NCI-H1436 treated with DMSO at 0.1 percent for 48 hours (cell line): ENCODE measurements at places on chromosomes 13 and 19.

DNA sequence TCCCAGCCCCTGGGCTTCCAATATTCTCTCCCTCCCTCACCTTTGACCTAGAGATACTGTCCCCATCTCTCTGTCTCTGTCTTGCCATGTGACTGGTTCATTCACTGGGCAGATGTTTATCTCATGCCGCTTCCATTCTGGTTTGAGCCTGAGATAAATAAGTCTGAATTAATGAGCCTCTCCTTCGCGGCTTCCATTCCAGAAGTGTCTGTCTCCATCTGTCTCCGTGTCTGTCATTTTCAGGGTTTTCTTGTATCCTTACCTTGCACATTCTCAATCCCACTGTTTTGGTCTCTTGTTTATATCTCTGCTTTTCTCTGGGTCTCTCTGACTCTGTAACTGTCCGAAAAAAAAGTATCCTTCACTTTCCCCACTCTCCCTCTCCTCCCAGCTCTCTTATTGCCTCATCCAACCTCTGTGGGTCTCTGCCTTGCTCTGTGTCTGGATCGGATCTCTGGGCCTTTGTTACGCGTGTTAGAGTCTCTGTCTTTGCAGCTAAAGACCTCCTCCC, 4.3 kb downstream of the SPHK2 start:
- no peak for DNase-seq

DNA sequence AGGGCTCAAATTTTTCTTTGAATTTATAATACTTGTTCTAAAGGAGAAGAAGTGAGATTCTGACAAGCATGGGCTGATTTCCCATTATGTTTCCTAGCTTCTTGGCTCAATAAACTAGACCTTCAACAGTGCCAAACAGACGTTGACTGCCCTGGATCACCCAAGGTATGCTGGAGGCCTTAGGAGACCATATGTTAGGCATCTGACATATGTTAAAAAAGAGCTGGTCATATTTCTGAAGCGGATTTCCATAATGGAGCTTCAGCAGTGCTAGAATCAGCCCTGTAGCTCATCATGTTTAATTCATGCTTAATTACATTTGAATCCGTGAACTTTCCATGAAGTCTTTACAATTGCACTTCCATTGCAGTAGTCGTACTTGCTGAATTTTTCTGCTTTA, 653.3 kb downstream of the DIAPH3 start:
- DNase-seq = no peak

- DNase-seq = no peak
These were observed 45.3 kb downstream of the NFIC start for GRCh38 chr19:3411636-3412035.

GRCh38 chr13:51883226-51883600, 21.4 kb downstream of the CCDC70 start:
- DNase-seq = no peak

DNA sequence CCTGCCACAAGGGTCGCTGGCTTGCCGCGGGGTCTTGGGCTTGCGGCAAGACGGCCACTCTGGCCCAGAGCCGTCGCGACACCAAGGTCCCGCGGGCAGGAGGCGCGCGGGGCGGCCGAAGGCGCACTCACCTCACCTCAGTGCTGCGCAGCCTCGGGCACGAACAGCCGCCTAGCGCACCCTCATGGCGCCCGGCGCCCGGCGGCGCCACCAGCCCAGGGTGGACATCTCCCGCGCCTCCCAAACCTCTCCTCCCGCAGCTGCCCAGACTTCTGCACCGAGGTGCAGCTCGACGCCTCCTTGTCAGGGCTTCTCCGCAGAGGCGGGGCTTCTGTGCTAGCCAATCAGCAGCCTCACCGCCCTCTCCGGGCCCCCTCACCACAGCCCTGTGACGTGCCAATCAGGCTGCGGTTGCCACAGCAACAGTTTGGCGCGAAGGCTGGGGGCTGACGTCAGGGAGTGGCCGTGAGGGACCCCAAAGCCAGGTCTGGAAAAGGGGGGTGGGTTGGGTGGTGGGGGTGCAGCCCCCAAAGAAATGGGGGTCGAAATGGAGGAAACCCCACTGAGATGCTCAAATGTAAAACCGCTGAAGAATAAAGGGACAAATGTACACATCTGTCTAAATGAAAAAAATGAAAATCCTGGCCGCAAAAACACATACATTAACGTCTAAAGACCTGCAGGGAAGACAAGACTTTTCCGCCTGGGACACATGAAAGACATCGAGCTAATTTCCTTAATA, at the start of the genes PEG3 and ZIM2:
TSS of gene PEG3 (minus strand) at position 276 of the 742 bp plus-strand sequence. CDS start 16,071 bp downstream, outside the sequence.
TSS of gene ZIM2 (minus strand) at position 276 of the 742 bp plus-strand sequence. CDS start 16,449 bp downstream, outside the sequence.
- DNase-seq = no peak
